Activated T-cell treated with anti-CD3 and anti-CD28 coated beads, Interleukin-2, amount 50 U/mL, for 72 hours (primary cell): ENCODE measurements at places on chromosomes 1 and 21. TPM values are rescaled to one million over a fixed set of nuclear protein-coding genes. Genes with fewer than 3 reads are reported as not detected.

CHI3L2 gene
- 10.6 TPM for total RNA-seq

F13B gene
- not detected for total RNA-seq

SYCP1 gene
- total RNA-seq: not detected

CD84 gene
- 16.0 TPM for total RNA-seq

C1orf52 gene
- total RNA-seq: 25.6 TPM

PLPPR5 gene
- not detected for total RNA-seq

ACTL8 gene
- total RNA-seq: not detected

RGSL1 gene
- total RNA-seq: not detected

ACKR1 gene
- not detected for total RNA-seq

FMO5 gene
- total RNA-seq: 0.82 TPM

ATP1A4 gene
- total RNA-seq: not detected

HLX gene
- 0.55 TPM for total RNA-seq

- H3K36me3 ChIP-seq: no peaks in the 10 kb centered on the region
- H3K27ac ChIP-seq: no peak overlapping the region
- no peak for DNase-seq
- peaks cover 12% of the 10 kb centered on the region for H3K27me3 ChIP-seq
These were observed 42.9 kb downstream of the CAMK2N1 start for GRCh38 chr1:20442920-20443625.

- H3K27me3 ChIP-seq: peaks cover 9% of the 10 kb centered on the region
- peak overlapping the region; percentile 16 for H3K4me3 ChIP-seq
- peaks cover 5% of the 10 kb centered on the region for H3K36me3 ChIP-seq
- H3K4me1 ChIP-seq: peaks cover 25% of the 10 kb centered on the region
- H3K27ac ChIP-seq: no peak overlapping the region
These were observed 47.5 kb upstream of the TDRD10 start for GRCh38 chr1:154454386-154455120.

DNA sequence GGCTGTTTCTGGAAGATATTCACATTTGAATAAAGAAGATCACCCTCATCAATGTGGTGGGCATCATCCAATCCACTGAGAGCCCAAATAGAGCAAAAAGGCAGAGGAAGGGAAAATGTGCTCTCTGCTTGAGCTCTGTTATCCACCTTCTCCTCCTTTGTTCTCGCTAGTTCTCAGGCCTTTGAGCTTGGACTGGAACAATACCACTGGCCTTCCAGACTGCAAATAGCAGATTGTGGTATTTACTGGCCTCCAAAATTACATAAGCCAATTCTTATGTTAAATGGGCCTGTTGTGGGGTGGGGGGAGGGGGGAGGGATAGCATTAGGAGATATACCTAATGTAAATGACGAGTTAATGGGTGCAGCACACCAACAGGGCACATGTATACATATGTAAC is 219.3 kb downstream of the C1orf94 start:
- no peak overlapping the region for H3K4me3 ChIP-seq
- no peak overlapping the region for H3K27ac ChIP-seq
- H3K4me1 ChIP-seq: no peaks in the 10 kb centered on the region
- no peak for DNase-seq

GRCh38 chr1:2375246-2375922 is 16.0 kb downstream of the MORN1 start:
- H3K4me3 ChIP-seq: no peak overlapping the region
- H3K36me3 ChIP-seq: no peaks in the 10 kb centered on the region
- H3K27me3 ChIP-seq: no peaks in the 10 kb centered on the region
- H3K27ac ChIP-seq: no peak overlapping the region
- no peaks in the 10 kb centered on the region for H3K4me1 ChIP-seq

DNA sequence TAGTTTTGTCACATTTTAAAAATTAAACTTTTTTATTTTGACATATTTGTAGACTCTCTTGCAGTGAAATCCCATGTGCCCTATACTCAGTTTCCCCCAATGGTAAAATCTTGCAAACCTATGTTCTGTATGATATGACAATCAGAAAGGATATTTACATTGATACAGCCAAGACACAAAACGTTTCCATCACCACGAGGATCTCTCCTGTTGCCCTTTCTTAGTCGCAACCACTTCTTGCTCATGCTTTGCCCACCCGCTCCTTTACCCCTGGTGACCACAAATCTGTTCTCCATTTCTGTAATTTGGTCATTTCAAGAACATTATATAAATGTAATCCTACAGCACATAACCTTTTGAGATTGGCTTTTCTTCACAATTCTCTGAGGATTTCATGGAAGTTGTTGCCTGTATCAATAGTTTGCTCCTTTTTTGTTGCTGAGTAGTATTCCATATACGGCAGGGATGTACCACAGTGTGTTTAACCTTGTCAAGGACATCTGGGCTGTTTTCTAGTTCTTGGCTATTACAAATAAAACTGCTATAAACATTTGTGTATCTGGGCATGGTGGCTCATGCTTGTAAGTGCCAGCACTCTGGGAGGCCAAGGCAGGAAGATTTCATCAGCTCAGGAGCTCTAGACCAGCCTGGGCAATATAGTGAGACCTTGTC is 14.0 kb upstream of the BATF3 start:
- H3K27ac ChIP-seq: peak overlapping the region; percentile 99
- H3K4me1 ChIP-seq: peaks cover 70% of the 10 kb centered on the region
- H3K27me3 ChIP-seq: peaks cover 25% of the 10 kb centered on the region
- H3K4me3 ChIP-seq: peak overlapping the region; percentile 52

- no peaks in the 10 kb centered on the region for H3K36me3 ChIP-seq
- no peaks in the 10 kb centered on the region for H3K4me1 ChIP-seq
These were observed 261.9 kb upstream of the DEPDC1 start for GRCh38 chr1:68758666-68759209.

DNA sequence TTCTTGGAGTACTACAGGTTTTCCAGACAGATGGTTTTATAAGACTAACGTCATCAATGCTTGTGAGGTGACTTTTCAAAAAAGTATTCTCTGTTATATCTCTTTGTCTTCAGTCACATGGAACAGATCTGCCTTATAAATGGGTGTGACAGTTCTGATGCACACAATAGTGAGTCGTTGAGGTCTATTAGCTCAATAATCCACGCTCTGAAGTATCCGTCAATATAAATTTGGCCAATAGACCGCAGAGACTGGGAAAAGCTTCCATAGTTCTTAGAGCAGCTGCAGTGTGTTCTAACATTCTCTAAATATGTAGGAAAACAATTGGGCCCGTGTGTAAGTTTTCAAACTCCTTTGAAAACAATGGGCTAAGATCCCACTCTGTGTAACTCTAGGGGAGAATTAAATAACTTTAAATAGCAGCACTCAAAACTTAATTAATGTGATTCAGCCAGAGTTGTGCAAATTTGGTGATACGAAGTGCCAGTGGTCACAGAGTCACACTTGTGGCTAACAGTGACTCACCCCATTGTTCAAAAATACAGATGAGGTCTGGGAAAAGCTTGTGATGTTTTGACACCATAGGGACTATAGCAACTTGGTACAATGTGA is 316.0 kb downstream of the LMO4 start:
- no peaks in the 10 kb centered on the region for H3K36me3 ChIP-seq
- no peaks in the 10 kb centered on the region for H3K27me3 ChIP-seq
- no peak for DNase-seq
- H3K4me3 ChIP-seq: no peak overlapping the region
- H3K4me1 ChIP-seq: no peaks in the 10 kb centered on the region

DNA sequence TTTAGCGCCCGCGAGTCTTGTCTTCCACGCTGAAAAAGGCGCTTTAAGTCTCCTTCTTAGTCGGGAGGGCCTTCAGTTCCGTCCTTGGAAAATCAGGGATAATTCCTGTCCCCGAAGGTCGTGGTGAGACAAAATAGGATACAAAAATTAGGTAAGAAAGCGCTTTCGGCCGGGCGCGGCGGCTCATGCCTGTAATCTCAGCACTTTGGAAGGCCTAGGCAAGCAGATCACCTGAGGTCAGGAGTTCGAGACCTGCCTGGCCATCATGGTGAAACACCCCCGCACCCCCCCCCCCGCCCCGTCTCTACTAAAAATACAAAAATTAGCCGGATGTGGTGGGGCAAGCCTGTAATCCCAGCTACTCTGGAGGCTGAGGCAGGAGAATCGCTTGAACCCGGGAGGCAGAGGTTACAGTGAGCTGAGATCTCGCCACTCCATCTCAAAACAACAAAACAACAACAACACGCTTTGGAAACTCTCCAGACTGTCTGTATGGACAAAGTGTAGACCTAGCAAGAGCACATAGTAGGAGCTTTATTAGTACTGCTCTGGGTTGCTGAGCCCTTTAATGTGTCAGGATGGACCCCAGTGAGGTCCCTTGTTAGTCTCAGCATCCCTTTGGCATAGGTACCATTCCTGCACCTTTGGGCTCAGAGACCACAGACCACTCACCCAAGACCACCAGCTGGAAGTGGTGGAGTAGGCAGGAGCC is 790 bp upstream of the TMEM54 start:
- H3K36me3 ChIP-seq: peaks cover 2% of the 10 kb centered on the region
- H3K4me1 ChIP-seq: peaks cover 4% of the 10 kb centered on the region
- peak overlapping the region; percentile 82 for H3K4me3 ChIP-seq
- H3K27ac ChIP-seq: no peak overlapping the region
- peaks cover 54% of the 10 kb centered on the region for H3K27me3 ChIP-seq

DNA sequence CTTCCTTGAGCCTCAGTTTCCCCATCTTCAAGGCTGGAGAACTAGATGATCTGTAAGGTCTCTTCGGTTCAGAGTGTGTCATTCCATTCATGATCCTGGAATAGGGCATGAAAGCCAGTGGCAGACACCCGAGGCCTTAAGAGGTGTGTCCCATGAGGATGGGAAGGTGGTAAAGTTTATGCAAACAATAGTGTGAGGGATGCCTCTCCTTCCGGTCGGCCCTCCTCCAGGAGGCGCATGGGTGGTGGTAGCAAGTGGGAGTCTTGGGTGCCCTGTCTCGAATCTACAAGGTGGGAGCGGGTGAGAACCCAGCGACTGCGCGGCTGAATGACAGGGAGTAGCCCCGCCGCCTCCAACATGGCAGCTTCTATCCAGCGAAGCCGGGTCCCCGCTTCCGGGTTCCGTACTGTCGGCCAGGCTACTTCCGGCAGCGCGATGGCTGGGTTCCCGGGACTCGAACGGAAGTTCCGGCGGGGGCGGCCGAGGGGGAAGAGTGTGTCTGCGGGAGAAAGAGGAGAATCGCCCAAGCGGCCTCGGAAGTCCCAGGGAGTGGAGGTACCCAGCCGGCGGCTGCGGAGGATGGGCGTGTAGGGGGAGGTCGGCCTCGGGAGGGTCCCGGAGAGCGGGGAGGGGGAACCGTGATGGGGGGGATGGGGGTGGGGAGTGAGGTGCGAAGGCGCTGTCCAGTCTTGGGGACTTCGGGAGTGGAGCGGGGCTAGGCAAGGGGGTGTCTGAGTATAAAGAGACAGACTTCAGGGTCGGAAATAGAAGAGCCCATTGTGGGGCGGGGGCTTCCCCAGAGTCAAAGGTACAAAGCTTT is at the start of gene LYPLA2:
TSS of gene LYPLA2 (plus strand) at position 450 of the 820 bp plus-strand sequence. CDS start 1,538 bp downstream, outside the sequence.
- H3K27ac ChIP-seq: peak within 1 kb of the TSS; percentile 98
- H3K4me3 ChIP-seq: peak within 1 kb of the TSS; percentile 94
- H3K4me1 ChIP-seq: peaks cover 29% of the 10 kb centered on the region
- peak; percentile 92 for DNase-seq
- H3K27me3 ChIP-seq: no peaks in the 10 kb centered on the region

GRCh38 chr21:34183331-34183928 is 110.1 kb downstream of the MRPS6 start:
- no peak overlapping the region for H3K27ac ChIP-seq
- peaks cover 2% of the 10 kb centered on the region for H3K36me3 ChIP-seq
- no peak for DNase-seq
- H3K4me1 ChIP-seq: peaks cover 13% of the 10 kb centered on the region
- no peaks in the 10 kb centered on the region for H3K27me3 ChIP-seq

- peak overlapping the region; percentile 15 for H3K27ac ChIP-seq
- H3K27me3 ChIP-seq: peaks cover under 1% of the 10 kb centered on the region
- no peaks in the 10 kb centered on the region for H3K36me3 ChIP-seq
- peak; percentile 16 for DNase-seq
- H3K4me1 ChIP-seq: peaks cover 11% of the 10 kb centered on the region
- peak overlapping the region; percentile 61 for H3K4me3 ChIP-seq
These were observed 70.6 kb upstream of the GJB5 start for GRCh38 chr1:34684266-34684665.

GRCh38 chr1:108643492-108644335 is 17.2 kb downstream of the HENMT1 start:
- H3K27ac ChIP-seq: peak overlapping the region; percentile 62
- H3K4me1 ChIP-seq: peaks cover 76% of the 10 kb centered on the region
- DNase-seq: peak; percentile 47
- peaks cover 6% of the 10 kb centered on the region for H3K36me3 ChIP-seq
- H3K27me3 ChIP-seq: no peaks in the 10 kb centered on the region

- peak; percentile 15 for DNase-seq
- H3K4me1 ChIP-seq: peaks cover 4% of the 10 kb centered on the region
- no peak within 1 kb of the TSS for H3K27ac ChIP-seq
- H3K4me3 ChIP-seq: peak within 1 kb of the TSS; percentile 81
These were observed at the start of gene DIRAS3 for GRCh38 chr1:68049941-68050878. Gene DIRAS3, minus strand, starts transcription at chr1:68050627. Its CDS starts 3,330 bp downstream, at chr1:68047297.

- H3K4me1 ChIP-seq: peaks cover 28% of the 10 kb centered on the region
- H3K27ac ChIP-seq: no peak overlapping the region
- H3K27me3 ChIP-seq: no peaks in the 10 kb centered on the region
- no peaks in the 10 kb centered on the region for H3K36me3 ChIP-seq
- peak overlapping the region; percentile 69 for H3K4me3 ChIP-seq
These were observed 23.4 kb upstream of the RD3 start for GRCh38 chr1:211515090-211516023.

DNA sequence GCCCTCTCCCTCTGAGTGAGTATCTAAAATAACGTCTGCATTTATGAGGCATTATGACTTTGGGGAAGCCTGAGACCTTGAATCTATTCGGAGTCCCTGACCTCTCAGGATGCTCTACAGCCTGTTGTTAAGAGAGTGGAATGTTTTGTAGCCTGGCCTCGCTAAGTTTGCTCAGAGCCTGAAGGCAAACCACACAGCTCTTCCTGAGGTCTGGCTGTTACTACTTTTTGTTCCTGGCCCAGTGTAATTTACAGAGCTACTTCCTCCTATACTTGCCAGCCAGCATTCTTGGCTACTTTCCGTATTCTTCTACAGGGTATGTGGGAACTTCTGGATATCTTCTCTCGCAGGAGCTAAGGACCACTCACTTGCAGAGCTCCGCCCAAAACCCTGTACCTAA is 3.6 kb upstream of the ZMYM4 start:
- H3K27ac ChIP-seq: peak overlapping the region; percentile 22
- DNase-seq: no peak
- H3K4me1 ChIP-seq: peaks cover 29% of the 10 kb centered on the region
- no peak overlapping the region for H3K4me3 ChIP-seq
- H3K36me3 ChIP-seq: peaks cover 7% of the 10 kb centered on the region
- peaks cover 24% of the 10 kb centered on the region for H3K27me3 ChIP-seq

- H3K36me3 ChIP-seq: peaks cover 3% of the 10 kb centered on the region
- no peak overlapping the region for H3K27ac ChIP-seq
- no peak overlapping the region for H3K4me3 ChIP-seq
- H3K4me1 ChIP-seq: peaks cover 20% of the 10 kb centered on the region
- H3K27me3 ChIP-seq: no peaks in the 10 kb centered on the region
These were observed 30.1 kb downstream of the SLC66A1 start for GRCh38 chr1:19342062-19342750.

GRCh38 chr1:245858022-245858721 is 648.9 kb downstream of the SMYD3 start:
- DNase-seq: no peak
- peaks cover 4% of the 10 kb centered on the region for H3K36me3 ChIP-seq
- H3K27me3 ChIP-seq: no peaks in the 10 kb centered on the region

GRCh38 chr1:22919341-22920025 is 53.2 kb downstream of the LACTBL1 start:
- H3K27ac ChIP-seq: no peak overlapping the region
- H3K36me3 ChIP-seq: no peaks in the 10 kb centered on the region
- H3K27me3 ChIP-seq: no peaks in the 10 kb centered on the region
- no peaks in the 10 kb centered on the region for H3K4me1 ChIP-seq
